Stimulated activated CD4-positive, alpha-beta T cell treated with anti-CD3 and anti-CD28 coated beads, Interleukin-4, amount 100 ng/mL, for 1 hour (primary cell): ENCODE measurements at places on chromosomes 7 and 10.

DNA sequence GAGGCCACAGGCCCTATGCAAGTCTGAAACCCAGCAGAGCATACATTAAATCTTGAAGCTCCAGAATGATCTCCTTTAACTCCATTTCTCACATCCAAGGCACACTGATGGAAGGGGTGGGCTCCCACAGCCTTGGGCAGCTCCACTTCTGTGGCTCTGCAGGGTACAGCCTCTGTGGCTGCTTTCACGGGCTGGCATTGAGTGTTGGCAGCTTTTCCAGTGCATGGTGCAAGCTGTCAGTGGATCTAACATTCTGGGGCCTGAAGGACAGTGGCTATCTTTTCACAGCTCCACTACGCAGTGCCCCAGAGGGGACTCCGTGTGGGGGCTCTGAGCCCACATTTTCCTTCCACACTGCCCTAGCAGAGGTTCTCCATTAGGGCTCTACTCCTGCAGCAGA, 265.7 kb upstream of the MAGI2 start:
- DNase-seq: no peak

DNA sequence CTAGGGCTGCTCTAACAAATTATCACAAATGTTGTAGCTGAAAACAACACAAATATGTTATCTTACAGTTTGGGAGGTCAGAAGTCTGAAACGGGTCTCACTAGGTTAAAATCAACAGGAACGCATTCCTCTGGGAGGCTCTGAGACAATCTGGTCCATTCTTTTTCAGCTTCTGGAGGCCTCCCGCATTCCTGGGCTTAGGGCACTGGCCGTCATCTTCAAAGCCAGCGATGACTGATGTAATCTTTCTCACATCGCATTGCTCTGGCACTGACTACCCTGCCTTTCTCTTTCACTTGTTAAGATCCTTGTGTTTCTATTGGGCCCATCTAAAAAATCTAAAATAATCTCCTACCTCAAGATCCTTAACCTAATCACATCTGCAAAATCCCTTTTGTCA, 1071.5 kb upstream of the C7orf33 start:
- DNase-seq: no peak

GRCh38 chr10:21518641-21519396, 6.7 kb downstream of the SKIDA1 start:
- DNase-seq: no peak

- no peak for DNase-seq
These were observed 1175.2 kb downstream of the NXPH1 start for GRCh38 chr7:9608560-9608959.

- no peak for DNase-seq
These were observed 50.0 kb upstream of the ZNF716 start for GRCh38 chr7:57399972-57400371.

GRCh38 chr7:127887096-127887495, 144.1 kb downstream of the LRRC4 start:
- no peak for DNase-seq

- DNase-seq: no peak
These were observed at the start of gene CPA4 for GRCh38 chr7:130292682-130293257. Gene CPA4 (plus strand): TSS chr7:130293161. CDS start chr7:130293181, 20 bp downstream.

DNA sequence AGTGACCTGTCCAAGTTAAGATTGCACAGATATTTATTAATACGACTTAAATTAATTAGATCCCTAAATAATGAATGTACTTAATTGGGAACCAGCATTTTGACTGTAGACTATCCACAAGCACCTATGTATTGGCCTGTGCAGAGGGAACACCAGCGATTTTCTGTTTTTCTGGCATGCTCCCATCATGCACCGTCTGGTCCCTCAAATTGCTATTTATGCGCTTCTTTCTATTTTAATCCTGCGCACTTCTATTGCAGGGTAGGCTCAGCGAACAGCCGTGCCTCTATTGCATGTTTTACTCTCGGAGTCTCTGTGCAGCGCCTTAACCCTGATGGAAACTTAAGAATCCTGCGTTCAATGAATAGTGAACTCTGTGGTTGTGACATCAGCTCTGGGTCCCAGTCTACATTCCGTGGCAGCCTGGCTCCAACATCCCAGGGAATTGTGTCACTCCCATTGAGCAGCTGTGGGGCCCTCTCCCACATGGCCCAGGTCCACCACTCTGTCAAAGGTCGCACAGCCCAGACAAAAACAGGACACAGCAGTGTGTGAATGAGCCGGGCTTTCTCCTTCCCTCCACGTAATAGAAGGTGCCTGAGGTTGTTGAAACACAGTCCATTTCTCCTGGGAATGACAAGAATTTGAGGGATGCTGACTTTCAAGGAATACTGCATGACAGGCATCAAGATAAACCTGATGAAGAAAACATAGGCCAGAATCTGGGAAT, 239.7 kb upstream of the KLF6 start:
- no peak for DNase-seq

- no peak for DNase-seq
These were observed 8.5 kb downstream of the SFTPD start for GRCh38 chr10:79940431-79940830.

DNA sequence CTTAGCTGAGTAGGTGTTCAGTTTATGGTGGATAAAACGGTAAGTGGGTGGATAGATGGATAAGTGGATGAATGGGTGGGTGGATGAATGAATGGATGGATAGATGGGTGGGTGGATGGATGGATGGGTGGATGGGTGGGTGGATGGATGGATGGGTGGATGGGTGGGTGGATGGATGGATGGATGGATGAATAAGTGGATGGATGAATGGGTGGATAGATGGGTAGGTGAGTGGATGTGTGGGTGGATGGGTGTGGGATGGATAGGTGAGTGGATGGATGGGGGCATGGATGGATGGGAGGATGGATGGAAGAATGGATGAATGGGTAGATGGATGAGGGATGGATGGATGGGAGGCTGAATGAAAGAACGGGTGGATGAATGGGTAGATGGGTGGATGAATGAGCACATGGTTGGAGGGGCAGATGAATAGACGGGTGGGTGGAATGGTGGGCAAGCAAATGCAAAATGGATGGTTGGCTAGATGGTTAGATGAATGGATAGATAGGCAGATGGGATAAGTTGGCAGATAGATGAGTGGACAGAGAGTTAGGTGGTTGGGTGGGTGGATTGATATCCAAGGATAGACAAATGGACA, 25.7 kb downstream of the ELN start:
- DNase-seq: no peak
